ENCODE measurements at places on chromosomes 13 and 19.

GRCh38 chr19:13629687-13630357, 123.5 kb upstream of the CACNA1A start:
- no peak for DNase-seq

- DNase-seq, result peak; percentile 40
Measured at GRCh38 chr19:51552996-51553725, 17.9 kb upstream of the ZNF175 start.

GRCh38 chr19:32464279-32464678, 58.7 kb downstream of the DPY19L3 start:
- no peak for DNase-seq

GRCh38 chr13:75587679-75588078, 38.1 kb downstream of the UCHL3 start:
- DNase-seq, result no peak

DNA sequence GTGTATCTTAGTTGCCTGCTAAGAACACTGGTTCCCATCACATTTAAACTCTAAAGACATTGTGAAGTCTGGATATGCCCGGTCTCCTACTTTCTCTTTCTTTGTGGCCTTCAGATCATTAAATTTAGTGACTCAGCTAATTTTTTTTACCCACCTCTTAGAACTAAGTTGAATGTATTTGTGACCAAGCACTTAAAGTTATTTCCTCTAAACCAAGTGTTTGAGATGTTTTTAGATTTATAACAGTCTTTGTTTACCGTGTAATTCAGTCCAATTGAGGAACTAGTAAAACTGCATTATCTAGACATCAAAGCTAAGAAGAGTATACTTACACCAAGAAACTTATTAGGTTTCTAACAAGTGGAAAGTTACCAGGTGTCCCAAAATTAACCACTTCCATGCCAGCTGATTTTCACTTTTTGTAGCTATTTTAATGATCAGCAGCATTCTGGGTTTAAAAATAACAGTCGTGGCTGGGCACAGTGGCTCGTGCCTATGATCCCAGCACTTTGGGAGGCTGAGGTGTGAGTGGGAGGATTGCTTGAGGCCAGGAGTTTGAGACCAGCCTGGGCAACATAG, 53.1 kb downstream of the ARHGAP35 start:
- DNase-seq, result no peak

- DNase-seq, result peak; percentile 53
Measured at GRCh38 chr19:43525836-43526771, 897 bp downstream of the ETHE1 start.

DNA sequence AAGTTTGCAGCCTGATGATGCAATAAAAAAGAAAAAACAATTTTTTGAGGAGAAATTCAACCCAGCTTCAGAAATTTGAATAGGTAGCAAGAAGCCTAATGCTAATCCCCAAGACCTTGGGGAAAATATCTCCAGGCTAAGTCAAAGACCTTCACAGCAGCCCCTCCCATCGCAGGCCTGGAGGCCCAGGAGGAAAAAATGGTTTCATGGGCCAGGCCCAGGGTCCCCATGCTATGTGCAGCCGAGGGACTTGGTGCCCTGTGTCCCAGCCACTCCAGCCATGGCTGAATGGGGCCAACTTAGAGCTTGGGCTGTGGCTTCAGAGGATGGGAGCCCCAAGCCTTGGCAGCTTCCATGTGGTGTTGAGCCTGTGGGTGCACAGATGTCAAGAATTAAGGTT, 210.3 kb downstream of the SUCLA2 start:
- no peak for DNase-seq

DNA sequence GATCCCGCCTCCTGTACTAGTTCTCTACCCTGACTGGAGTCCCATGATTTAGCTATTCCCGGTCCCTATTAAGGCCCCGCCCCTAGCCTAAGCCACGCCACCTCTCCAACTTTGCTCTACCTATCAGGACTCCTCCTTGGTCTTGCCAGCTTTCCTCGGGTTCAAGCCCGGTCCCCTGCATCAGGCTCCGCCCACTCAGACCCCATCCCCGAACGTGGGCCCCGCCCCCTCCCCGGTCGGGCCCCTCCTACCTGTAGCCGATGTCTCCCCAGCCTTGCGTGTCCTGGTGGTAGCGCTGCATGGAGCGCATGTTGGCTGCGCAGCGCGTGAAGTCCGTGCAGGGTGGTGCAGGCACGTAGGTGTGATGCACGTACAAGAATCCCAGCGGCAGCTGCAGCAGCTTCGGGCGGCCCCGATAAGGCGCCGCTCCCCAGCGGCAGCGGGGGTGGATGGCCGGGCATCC, 7.3 kb upstream of the RASAL3 start:
- no peak for DNase-seq

GRCh38 chr13:21749410-21749809, 78.5 kb downstream of the FGF9 start:
- DNase-seq, result no peak

Measured in CD8-positive, alpha-beta T cell (primary cell).